ENCODE measurements at places on chromosomes 2 and 18.

DNA sequence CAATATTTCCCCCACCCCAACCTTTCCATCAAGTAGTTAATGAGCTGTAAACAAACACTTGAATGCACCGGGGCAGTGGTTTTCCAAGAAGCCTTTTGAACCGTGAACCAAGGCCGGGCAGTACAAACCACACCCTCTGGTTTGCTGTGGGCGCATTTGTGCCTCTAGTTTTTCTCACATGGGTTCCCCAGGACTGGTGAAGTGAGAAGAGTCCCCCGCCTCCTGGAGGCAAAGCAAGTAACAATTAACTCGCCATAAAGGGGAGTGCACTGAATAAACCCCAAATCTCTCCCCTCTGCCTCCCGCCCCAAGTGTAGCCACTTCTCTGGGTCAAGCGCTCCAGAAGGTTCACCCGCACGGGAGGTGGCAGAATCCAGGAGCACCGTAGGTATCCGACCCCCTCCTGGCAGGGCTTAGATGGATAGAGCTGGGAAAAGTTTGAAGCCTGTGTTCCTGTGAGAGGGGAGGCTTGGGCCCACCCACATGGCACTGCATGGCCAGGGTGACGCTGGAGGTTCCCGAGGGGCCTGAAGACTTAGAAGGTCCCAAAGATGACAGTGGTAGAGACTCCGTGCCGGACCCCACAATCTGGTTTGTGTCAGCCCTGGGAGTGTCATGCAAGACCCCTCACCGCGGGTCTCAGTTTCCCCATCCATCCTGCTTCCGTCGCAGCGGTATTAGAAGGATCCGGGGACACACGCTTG, 182.2 kb downstream of the SMAD2 start:
- DNase-seq = no peak

- no peak for DNase-seq
Observed at GRCh38 chr2:9665898-9666297, 35.1 kb upstream of the YWHAQ start.

GRCh38 chr2:21037671-21038108, 6.2 kb downstream of the APOB start:
- no peak for DNase-seq

DNA sequence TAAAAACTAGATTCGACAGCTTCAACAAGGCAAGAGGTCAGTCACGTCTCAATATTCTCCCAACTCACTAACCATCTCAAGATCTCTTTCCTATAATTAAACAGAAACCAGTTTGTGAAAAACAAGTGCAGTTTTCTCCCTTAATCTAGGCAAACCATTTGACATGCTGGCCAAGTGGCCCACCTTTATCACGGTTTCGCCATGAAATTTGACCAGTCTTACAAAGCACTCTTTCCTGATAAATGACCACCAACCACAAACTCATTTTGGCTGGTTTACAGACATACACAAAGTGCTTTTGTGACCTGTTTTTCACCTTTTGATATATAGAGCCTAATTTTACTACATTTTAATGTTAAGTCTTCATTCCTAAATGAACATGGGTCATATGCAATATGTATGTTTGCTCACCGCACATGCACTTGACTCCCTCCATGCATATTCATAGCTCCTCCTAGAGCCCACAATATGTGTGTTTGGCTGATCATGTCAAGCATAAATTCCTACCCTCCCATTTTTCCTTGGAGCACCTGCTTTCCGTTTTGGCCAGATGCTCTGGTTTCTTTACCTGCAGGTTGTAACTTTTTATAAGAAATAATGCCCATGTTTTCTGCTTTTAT, 385.1 kb downstream of the RAD51AP2 start:
- DNase-seq = no peak

- no peak for DNase-seq
Observed at GRCh38 chr2:110707386-110707965, 24.9 kb upstream of the ACOXL start.

- no peak for DNase-seq
Observed at GRCh38 chr2:118056165-118056534, 32.1 kb upstream of the INSIG2 start.

- DNase-seq = no peak
Observed at GRCh38 chr2:173815772-173816171, 149.4 kb downstream of the SP3 start.

GRCh38 chr2:237774811-237775553, 23.6 kb upstream of the RBM44 start:
- DNase-seq = peak; percentile 40

- no peak for DNase-seq
Observed at GRCh38 chr18:78728784-78729467, 250.7 kb upstream of the SALL3 start.

DNA sequence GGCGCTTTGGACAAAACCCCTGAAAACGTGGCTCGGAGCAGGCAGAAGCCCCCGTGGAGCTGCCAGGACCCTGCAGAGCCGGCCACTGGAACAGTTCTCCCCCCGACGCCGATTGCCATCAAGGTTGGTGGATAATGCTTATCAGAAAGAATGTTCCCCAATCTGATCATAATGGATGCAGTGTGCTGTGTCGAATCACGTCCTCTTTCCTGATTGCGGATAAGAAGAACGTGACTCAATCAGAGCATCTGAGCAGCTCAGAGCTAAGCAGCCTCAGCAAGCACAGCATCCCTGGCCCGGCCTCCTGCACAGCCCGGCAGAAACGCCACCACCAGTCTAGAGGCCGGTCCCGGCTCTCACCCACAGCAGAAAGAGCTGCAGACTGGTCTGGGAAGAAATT, 488.0 kb downstream of the EIPR1 start:
- DNase-seq = no peak

- peak; percentile 31 for DNase-seq
Observed at GRCh38 chr2:8149985-8150539, 531.8 kb upstream of the ID2 start.

GRCh38 chr2:233255151-233255550, 3.7 kb downstream of the ATG16L1 start:
- DNase-seq = no peak

DNA sequence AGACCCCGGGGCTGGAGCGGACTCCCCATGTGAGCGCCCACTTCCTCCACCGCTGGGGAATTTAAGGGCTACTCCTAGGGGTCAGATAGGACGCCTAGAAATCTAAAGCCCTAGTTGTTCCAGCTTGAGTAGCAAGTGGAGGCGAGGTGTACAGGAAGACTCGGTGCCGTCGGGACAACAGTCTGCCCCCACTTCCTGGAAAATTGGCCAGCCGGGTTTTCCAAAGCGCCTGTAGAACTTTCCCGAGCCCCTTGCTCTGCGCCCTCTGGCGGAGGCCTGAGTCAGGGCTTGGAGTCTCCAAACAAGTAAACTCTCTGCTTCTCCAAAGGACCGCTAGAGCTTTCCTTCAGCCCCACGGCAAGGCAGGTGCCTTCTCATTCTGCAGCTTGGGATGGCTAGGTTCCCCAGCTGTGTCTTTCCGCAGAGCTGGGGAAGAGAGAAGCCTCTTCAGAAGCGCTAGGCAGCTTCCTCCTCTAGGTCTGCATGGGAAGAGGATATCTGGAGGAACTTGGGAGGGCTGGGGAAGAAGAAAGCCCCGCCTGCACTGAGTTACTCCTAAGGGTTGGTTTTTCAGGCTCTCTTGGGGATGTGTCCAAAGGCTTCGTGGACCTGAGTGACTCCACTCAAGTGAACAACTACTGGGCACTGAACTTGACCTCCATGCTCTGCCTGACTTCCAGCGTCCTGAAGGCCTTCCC, 681 bp downstream of the SPR start:
- DNase-seq = peak; percentile 85

GRCh38 chr2:96156011-96156820, 11.0 kb upstream of the DUSP2 start:
- no peak for DNase-seq

DNA sequence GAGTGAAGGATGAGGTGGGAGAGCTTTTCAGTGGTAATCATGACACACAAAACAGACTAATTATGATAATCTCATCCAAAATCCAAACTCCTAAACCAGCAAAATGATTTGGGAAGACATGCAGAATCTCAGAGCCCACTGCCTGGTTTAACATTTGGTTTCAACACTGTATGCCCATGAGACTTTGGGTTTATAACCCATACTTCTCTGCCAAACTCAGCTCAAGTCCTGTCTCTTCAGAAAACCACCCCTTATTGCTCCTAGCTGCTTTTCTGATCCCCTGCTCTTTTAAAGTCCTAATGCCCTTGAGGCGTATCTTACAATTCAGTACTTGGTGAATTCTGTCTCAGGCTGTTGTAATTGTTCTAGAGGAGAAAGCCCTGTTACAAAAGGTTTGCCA, 593.0 kb upstream of the ID2 start:
- no peak for DNase-seq

- DNase-seq = no peak
Observed at GRCh38 chr2:41216978-41217377, 765.1 kb upstream of the SLC8A1 start.

DNA sequence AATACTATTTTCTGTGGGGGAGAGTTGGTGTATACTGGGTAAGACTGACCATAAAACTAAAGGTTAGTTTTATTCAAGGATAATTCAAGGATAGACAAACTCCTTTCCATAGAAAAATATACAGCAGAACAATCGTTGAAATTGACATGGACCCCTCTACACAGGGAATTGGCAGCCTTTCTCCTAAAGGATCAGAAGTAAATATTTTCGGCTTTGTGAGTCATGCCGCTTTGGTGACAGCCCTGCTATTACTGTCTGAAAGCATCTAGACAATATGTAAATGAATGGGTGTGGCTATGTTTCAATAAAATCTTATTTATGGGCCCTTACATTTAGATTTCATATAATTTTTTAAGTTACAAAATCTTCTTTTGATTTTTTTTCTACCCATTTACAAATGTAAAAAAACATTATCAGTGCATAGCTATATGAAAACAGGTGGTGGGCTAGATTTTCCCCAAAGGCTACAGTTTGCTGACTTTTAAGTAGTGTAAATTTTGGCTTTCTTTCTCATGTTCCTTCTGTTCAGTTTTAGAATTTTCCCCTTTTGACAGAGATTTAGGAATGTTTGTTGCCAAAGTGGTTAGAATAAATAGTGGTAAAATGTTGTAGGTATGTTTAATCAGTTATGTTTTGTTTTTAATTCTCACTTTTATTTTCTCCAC, 270.6 kb downstream of the DCC start:
- no peak for DNase-seq

DNA sequence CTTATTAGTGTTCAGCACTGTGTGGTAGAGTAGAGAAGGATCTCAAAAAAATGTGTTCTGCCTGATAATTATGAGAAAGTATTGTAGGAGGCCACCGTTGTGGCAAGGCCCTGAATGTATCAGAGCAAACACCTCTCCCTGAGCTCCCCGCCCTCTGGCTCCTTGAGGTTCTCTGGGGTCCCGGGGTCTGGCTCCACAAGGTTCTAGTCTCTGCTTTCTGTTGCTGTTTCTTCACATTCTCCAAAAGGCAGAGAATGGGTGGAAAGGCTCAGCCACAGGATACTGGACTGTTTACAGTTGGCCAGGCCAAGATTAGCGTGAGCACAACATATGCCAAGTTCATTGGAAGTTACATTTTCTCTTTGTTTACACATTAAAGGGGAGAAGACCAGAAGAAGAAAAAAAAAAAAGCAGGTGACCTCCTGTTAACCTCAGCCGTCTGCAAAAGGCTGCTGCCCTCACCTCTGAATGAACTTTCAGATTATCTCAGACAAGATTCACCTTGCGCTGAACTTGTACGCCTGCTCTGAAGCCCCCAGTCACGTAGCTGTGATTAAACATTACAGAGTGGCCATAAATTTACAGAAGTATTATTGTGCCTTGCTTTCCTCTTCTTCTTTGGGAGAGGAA, 56.6 kb upstream of the CYP26B1 start:
- peak; percentile 57 for DNase-seq

- DNase-seq = no peak
Observed at GRCh38 chr2:60794271-60794863, 38.3 kb downstream of the PAPOLG start.

DNA sequence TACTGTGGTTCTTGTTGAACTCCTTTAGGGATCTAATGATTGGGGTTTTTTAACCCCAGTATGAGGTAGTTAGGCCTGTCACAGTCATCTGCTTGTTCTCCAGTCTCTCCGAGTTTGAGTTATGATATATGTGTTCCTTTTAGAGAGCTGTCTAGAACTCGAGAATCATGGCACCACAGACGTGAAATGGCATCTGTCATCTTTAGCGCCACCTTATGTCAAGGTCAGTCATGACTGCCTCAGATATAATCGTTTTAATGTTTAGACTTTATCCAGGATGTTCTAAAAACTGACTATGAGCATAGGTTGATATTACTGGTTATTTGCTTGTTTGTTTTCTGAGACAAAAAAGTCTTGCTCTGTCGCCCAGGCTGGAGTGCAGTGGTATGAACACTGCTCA, 112.2 kb downstream of the CEP192 start:
- DNase-seq = no peak

- DNase-seq = no peak
Observed at GRCh38 chr2:13227578-13227977, 510.8 kb downstream of the TRIB2 start.

- no peak for DNase-seq
Observed at GRCh38 chr2:190771726-190772125, 108.9 kb upstream of the GLS start.

GRCh38 chr2:203359450-203359849, 31.3 kb downstream of the ABI2 start:
- no peak for DNase-seq

DNA sequence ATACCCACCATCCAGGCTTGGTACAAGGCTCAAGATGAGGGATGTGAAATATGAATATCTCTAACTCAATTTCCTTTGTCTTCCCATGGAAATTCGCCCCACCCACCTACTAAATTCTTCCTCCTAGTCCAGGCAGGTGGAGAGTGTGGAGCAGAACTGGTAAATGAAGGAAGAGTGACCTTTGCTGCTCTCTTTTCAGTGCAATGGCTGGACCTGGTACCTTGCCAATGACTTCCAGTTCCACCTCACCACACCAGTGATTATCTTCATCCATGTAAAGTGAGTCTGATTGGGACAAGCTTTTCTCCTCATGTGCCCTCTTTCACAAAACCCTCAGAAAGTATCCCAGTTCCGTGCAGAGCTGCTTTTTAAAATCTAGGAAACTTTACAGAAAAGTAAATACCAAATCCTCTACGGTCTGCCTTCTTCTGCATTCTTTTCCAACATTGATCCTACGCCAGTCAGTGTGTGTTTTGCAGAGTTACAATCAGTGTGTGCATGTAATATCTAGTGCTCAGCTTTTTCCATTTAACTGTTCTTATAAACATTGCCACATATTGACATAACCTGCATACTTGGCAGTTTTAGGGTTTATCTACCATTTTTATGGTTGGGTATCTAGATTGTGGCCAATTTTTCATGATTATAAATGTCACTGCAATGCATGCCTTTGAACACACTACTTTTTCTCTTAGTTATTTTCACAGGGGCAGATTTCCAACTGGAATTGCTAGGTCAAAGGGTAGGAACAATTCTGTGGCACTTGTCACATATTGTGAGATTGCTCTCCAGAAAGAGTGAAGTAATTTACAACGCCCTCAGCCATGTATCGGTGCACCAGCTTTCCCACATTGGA, 86.5 kb upstream of the SEC11C start:
- DNase-seq = no peak

GRCh38 chr2:39537150-39537549, 100.1 kb upstream of the MAP4K3 start:
- DNase-seq = no peak

- DNase-seq = no peak
Observed at GRCh38 chr2:121272596-121272995, 12.4 kb downstream of the TFCP2L1 start.

GRCh38 chr2:15941871-15942710, 1.7 kb downstream of the MYCN start:
- no peak for DNase-seq

Measured in left kidney (tissue), 8 donors.